ENCODE measurements at places on chromosomes 6 and 20. TPM values are rescaled to one million over a fixed set of nuclear protein-coding genes. Genes with fewer than 3 reads are reported as not detected.

The CALHM4 gene
- not detected for total RNA-seq

The FBXO5 gene
- 29.4 TPM for total RNA-seq

DNA sequence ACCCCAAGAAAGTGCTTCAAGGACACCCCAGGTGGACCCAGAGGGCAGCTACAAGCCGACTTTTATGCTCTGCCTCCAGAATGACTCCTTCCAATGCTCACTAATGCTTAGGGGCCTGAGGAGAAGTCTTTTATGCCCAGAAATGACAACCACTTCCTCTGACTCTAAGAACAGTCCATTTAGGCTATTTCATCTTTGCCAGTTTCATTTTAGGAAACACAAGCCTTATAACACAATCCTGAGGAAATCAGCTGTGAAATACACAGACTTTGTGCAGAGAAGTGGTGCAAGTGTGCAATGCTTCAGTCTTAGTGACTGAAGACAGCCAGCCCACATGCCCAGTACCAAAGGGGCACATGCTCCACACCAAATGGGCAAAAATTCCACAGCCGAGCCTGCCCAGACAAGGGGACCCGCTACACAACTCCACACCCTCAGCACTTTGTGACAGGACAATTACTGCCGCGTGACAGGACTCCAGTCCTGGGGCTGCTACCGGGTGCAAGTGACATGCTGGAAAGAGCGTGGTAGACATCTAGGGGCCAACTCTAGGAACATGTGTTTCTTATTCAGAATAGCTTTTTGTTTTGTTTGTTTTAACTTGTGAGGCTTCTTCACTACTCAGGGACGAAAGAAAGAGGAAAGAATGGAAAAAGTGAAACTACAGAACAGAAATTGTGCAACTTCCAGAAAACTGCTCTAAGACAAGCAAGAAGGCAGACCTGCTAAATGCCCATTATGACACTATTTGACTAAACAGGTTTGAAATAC lies 28.2 kb upstream of the PLAGL1 start:
- peaks cover 17% of the 10 kb centered on the region for H3K4me1 ChIP-seq
- no peaks in the 10 kb centered on the region for H3K36me3 ChIP-seq
- DNase-seq = peak; percentile 8
- peak overlapping the region; percentile 1 for H3K27ac ChIP-seq
- H3K4me3 ChIP-seq = peak overlapping the region; percentile 17

GRCh38 chr6:53979468-53980067 lies 131.7 kb upstream of the MLIP start:
- no peaks in the 10 kb centered on the region for H3K27me3 ChIP-seq
- H3K4me1 ChIP-seq = no peaks in the 10 kb centered on the region
- no peaks in the 10 kb centered on the region for H3K36me3 ChIP-seq
- no peak overlapping the region for H3K27ac ChIP-seq

DNA sequence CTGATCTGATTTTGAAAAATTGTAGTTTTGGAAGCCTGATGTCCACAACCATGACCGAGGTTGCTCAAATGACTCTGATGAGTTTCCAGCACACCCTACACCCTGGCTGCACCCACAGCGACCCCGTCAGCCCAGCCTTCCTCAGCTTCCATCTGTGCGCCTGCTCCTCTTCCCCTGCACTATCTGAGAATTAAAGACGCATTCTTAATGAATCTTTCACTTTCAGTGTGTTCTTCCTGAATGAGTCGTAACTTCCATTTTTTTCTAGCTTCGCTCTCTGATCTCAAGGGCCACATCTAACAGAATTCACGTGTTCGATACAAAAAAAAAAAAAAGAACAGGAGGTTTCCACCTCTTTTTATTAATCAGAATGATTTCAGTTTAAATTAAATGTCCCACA lies 21.3 kb upstream of the RREB1 start:
- H3K4me3 ChIP-seq = peak overlapping the region; percentile 63
- H3K4me1 ChIP-seq = peaks cover 27% of the 10 kb centered on the region
- DNase-seq = no peak
- peaks cover 81% of the 10 kb centered on the region for H3K27me3 ChIP-seq
- no peak overlapping the region for H3K27ac ChIP-seq

GRCh38 chr6:124999105-124999764 lies 37.0 kb downstream of the RNF217 start:
- H3K27me3 ChIP-seq = no peaks in the 10 kb centered on the region
- no peak for DNase-seq
- H3K27ac ChIP-seq = no peak overlapping the region
- H3K36me3 ChIP-seq = no peaks in the 10 kb centered on the region

Measured in activated T-helper 1 cell treated with anti-CD3 and anti-CD28 coated beads, Interleukin-12 subunit alpha, Interleukin-12 subunit beta, Interleukin-2, Interleukin-4 antibody, amounts not matched to agents 30 ng/mL and 10 ng/mL and 1 ng/mL, durations not matched to agents 14 hours and 24 hours and 36 hours (primary cell).